MV-4-11 (cell line): ENCODE measurements at places on chromosomes 16 and 17.

DNA sequence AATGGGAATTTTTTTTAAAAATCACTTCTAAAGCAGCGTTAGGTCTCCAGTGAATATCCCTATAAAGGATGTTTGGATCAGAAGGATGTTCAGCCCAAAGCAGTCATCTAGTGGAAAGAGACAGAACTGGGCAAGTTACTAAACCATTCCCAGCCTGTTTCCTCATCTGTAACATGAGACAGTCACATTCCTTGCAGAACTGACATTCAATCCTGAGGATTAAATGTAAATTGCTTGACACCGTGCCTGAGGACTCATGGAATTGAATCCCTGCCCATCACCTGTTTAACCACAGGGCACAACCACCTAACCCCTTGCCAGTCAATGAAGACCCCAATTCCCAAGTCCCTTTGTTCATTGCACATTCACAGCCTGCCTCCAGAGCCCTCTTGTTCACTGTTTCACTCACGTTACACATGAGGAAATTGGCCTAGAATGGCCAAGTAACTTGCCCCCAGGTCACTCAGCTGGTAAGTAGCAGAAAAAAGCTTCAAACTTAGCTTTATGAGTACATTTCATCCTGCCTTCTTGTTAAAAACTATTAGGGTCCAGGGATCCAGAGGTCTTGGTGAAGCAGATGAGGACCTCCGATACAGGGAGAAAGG, 1.4 kb downstream of the CMTM2 start:
- DNase-seq, result no peak

- DNase-seq, result no peak
These were observed 50.3 kb downstream of the IST1 start for GRCh38 chr16:71945616-71946015.

GRCh38 chr17:29046473-29046839, 3.5 kb downstream of the PIPOX start:
- peak; percentile 73 for DNase-seq

DNA sequence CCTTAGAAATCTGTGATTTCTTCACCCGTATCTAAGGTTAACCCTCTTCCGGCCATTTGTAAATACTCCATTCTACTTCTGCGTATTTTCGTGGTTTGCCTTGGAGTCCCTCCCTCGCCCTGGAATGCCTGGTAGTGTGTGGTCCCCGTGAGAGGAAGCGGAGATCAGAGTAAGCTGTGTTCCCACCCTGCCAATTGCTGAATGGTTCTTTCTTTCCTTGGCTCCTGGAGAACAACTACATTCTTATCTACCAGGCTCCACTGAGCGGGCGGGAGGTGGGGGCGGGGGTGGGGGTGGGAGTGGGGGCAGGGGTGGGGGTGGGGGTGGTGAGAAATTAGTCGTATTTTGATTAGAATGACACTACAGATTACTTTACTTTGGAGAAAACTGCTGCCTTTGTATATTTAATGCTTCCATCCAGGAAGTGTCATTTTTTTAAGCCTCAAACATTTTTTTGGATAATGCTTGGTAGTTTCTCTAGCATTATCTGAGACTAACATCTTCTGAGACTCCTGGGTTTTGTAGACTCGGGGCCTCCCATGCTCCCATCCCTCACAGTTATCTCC, 20.9 kb upstream of the FASN start:
- no peak for DNase-seq

DNA sequence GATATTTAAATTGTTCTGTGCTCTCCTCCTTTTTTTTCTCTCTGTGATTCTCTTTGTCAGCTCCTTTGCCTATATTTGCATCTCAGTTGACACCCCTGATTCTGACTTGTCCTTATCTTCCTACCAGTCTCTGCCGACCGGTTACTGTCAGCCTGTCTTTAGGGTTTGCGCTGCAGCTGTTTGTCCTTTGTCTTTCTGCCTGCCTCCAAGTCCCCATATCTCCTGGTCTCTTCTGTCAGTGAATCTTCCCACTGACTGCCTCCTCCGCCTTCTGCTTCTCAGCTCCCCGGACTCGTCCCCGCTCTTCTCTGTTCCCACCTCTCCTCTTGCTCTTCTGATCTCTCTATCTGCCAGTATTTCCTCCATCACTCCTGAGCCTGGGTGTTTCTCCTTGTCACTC, 5.2 kb downstream of the TLCD2 start:
- no peak for DNase-seq

- DNase-seq, result peak; percentile 75
These were observed 12.9 kb downstream of the GJD3 start for GRCh38 chr17:40351359-40352236.

GRCh38 chr17:53894591-53894990, 71.9 kb downstream of the KIF2B start:
- no peak for DNase-seq

DNA sequence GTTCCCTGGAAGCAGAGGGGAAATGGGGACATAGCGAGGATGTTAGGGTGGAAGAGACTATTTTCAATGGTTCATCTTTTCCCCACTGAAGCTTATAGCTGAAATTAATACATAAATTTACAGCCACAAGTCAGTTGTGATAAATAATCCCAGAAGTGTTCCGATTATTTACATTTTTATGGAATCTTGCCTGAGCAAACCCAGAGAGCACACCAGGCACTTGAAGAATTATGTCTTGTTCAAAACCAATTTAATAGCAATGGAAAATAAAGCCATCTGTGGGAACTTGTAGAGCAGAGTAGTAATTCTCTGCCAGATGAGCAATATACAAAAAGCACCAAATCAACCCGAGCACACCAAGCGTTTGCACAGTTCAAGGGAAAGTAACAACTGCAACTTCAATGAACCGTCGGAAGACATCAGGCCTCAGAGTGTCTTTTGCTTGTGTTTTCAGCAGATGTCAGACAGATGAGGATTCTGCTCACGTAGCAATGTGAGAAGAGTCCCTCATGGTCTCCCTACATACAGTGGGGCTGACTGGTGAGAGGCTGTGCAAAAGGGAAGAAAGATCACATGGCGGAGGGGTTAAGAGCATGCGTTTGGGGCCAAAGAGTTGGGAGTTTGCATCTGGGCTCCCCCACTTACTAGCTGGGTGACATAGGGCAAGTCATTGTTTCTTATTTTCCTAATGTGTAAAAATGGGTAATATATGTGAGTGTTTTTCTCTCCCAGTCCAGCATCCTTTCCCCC, 148.7 kb upstream of the HS3ST2 start:
- DNase-seq, result no peak

- DNase-seq, result no peak
These were observed 36.6 kb upstream of the CHMP6 start for GRCh38 chr17:80955078-80955477.

- no peak for DNase-seq
These were observed 233.6 kb downstream of the CPPED1 start for GRCh38 chr16:12570046-12570618.

DNA sequence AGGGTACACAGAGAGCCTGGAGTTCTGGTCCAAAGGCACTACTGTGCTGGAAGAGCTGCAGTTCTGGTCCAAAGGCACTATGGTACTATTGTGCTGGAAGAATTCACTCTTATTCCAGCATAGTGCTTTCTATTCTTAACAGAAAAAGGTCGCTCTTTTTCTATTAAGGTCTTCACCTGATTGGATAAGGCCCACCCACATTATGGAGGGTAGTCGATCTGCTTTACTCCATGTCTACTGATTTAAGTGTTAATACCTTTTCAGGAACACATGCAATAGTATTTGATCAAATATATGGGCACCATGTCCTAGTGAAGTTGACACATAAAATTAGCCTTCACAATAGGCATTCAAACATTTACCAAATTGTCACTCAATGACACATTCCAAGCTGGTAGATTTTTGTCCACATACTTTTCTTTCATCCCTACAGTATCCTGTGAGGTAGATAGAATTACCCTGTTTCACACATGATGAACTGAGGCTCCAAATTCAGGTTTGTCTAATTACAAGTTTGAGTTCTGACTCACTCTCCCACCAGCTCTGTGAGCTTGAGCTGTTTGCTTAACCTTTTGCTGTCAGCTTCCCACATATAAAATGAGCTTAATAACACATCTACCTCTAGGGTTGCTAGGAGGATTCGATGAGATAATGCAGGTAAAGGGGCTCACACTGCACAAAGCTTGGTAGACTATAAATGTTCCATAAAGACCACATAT, 129.9 kb downstream of the AIPL1 start:
- no peak for DNase-seq

- no peak for DNase-seq
These were observed 369.8 kb downstream of the UTP18 start for GRCh38 chr17:51630101-51630671.

DNA sequence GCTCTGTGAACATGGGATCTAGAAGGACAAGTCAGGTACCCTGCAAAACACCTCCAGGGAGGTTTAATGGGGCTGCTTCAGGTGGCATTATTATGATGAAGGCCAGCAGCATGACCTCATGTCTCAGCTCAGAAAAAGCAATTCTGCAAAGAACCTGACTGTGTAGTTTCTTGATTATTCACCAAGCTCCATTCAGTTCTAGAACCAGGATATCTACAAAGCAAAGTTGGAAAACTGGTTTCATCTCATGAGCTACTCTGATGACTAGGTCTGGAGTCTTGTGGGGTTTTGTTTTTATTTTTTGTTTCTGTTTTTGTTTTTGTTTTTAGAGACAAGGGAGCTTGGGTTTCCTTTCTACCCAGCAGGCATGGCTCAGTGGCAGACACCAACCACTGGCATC, 19.0 kb upstream of the LRRC37A3 start:
- no peak for DNase-seq

GRCh38 chr16:68126395-68126794, 41.2 kb downstream of the NFATC3 start:
- no peak for DNase-seq

DNA sequence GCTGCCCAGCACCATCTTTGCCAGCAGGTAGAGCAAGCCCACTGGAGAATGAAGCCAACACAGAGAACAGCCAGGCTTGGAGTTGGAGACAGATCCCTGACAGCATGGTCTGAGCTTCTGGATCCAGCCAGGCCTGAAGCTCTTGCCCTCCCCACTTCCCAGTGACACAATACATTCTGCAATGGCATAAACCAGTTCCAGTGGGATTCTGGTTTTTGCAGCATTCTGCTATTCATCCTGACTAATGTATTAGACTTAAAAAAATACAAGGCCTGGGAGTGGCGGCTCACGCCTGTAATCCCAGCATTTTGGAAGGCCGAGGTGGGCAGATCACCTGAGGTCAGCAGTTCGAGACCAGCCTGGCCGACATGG, 40.6 kb upstream of the LITAF start:
- DNase-seq, result no peak

DNA sequence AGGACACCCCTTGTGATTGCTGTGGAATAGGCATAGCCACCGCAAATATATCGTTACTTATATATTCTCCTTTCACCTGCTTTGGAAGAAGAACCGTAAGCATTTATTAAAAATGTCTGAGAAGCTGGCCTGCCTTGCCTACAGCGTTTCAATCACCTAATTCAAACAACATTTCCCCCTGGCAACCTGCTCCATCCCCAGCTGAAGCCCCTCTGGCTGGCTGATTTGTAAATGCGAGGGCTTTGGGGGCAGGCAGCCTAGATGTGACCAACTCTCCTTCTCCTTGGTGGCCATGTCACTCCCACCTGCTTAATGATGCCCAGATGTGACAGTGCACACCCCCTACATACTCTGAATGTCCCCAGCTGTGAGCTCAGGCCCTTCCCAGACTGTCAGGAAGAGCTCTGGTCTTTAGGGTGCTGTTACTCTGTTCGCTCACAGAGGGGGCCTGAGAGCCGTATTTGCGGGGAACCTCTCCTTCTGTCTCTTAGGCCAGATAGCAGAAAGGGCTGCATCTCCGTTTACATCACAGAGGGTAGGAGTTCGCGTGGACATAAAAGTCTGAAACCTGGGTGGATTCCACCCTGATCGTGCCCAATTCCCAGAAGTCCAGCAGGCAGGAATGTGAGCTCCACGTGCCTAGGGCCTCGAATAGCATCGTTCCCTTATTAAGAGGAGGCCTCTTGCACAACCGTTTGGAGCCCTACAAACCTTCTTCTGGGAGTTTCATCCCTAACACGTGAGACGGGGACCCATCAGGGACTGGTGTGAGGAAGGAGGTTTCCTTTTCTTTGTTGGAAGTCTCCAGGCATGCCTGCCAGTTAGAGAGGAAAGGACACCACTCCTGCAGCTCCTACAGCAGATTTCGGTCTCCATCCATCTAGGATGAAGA, 2.4 kb upstream of the SDK2 start:
- DNase-seq, result peak; percentile 12

GRCh38 chr16:53937161-53937880, 233.4 kb downstream of the FTO start:
- no peak for DNase-seq

DNA sequence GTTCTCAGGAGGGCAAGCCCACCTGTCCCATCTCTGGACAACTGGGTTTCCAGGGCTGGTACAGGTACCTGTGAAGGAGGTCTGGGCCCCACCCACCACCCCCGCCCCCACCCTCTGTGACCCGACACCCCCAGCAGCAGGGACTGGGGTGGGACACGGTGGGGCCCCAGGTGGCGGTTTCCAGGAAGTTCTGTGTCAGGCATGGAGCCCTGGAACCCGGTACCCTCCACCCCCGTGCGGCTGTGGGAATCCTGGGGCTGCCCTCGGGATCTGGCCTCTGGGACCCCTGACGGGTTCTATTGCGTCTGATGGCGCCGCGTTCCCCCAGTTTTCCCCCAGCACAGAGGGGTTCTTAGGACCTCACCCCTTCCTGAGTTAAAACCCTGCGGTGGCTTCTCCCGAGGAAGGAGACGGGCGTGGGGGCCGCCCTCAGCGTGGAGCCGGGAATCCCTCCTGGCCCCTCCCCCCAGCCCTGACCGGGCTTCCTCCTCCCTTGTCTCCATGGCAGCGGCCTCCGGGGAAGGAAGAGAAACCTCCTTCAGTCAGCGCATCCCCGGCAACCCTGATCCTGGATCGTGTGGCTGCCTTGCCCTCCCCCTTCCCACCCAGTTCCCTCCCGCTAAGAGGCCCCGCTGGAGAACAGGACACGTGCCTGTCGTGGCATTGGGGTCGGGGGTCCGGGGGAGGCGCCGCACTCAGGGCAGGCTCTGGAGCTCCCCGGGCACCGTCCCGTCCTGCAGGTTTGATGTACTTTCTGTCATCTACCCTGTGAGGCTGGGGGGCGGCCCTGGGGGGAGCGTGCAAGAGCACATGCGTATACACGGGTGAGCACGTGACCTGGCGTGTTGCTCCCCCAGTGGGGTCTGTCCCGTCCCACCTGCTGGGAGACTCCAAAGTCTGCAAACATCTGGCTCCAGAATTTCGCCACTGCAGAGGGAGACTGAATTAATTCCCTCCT, 30.3 kb downstream of the CACNA1H start:
- DNase-seq, result no peak

- DNase-seq, result peak; percentile 76
These were observed at the start of gene METTL22 for GRCh38 chr16:8621572-8622314. TSS of gene METTL22 (plus strand) at chr16:8621698. CDS start at chr16:8625666, 3,968 bp downstream.
